Regular cardiac myocyte (primary cell): ENCODE measurements at places on chromosomes 6 and 20. TPM values are rescaled to one million over a fixed set of nuclear protein-coding genes. Genes with fewer than 3 reads are reported as not detected.

The HSPA1L gene
- total RNA-seq, result 1.3 and 2.8 TPM in 2 replicates

The SLC22A3 gene
- 1.7 and 2.3 TPM in 2 replicates for total RNA-seq

The OR2H1 gene
- not detected in 2 replicates for total RNA-seq

The MDFI gene
- total RNA-seq, result 1.3 and 2.8 TPM in 2 replicates

The PI16 gene
- 0.28 and 0.38 TPM in 2 replicates for total RNA-seq

The DNAH8 gene
- total RNA-seq, result under 0.01 TPM in 1 of 2 replicates, not detected in the other

The ZNF391 gene
- 0.19 and 2.5 TPM in 2 replicates for total RNA-seq

The CDH26 gene
- total RNA-seq, result under 0.01 and 0.28 TPM in 2 replicates

The C20orf202 gene
- total RNA-seq, result not detected in 2 replicates

The SULF2 gene
- 3.5 and 19.4 TPM in 2 replicates for total RNA-seq

The TFAP2A gene
- 0.85 TPM in 1 of 2 replicates, not detected in the other for total RNA-seq

The MYT1 gene
- not detected in 2 replicates for total RNA-seq

The SYNDIG1 gene
- 0.58 and 1.4 TPM in 2 replicates for total RNA-seq

The NFATC2 gene
- under 0.01 and 0.19 TPM in 2 replicates for total RNA-seq

The MYO6 gene
- total RNA-seq, result 9.4 and 18.3 TPM in 2 replicates

The DACT2 gene
- total RNA-seq, result 2.7 and 10.4 TPM in 2 replicates

The IRF4 gene
- 0.19 and 0.28 TPM in 2 replicates for total RNA-seq

The HLA-DQB2 gene
- not detected in 2 replicates for total RNA-seq

The PREX1 gene
- total RNA-seq, result 14.9 and 39.7 TPM in 2 replicates

The LY6G5C gene
- 0.38 and 1.7 TPM in 2 replicates for total RNA-seq

The VSTM2L gene
- total RNA-seq, result 2.5 and 3.7 TPM in 2 replicates

The OPN5 gene
- total RNA-seq, result not detected in 2 replicates

The ABHD16B gene
- total RNA-seq, result not detected in 2 replicates

The PNLDC1 gene
- 0.19 and 0.56 TPM in 2 replicates for total RNA-seq

The FAM217A gene
- total RNA-seq, result not detected in 2 replicates

The GRM4 gene
- under 0.01 TPM in 1 of 2 replicates, not detected in the other for total RNA-seq

The CD24 gene
- total RNA-seq, result 12.3 and 16.6 TPM in 2 replicates

The HCK gene
- not detected in 2 replicates for total RNA-seq

The NMBR gene
- total RNA-seq, result under 0.01 and 0.28 TPM in 2 replicates

The GABRR2 gene
- total RNA-seq, result 0.19 and 0.56 TPM in 2 replicates

The TSPO2 gene
- not detected in 2 replicates for total RNA-seq

The TINAG gene
- not detected in 2 replicates for total RNA-seq

The SLCO4A1 gene
- 0.19 and 0.56 TPM in 2 replicates for total RNA-seq

The RSPH9 gene
- total RNA-seq, result 0.58 and 0.85 TPM in 2 replicates

The ASIP gene
- total RNA-seq, result not detected in 2 replicates

The PLCB1 gene
- total RNA-seq, result 21.7 and 23.4 TPM in 2 replicates

The PRDM13 gene
- not detected in 2 replicates for total RNA-seq

The PROKR2 gene
- not detected in 2 replicates for total RNA-seq

The PTK6 gene
- under 0.01 TPM in 1 of 2 replicates, not detected in the other for total RNA-seq
